ENCODE measurements at places on chromosomes 1 and 21.

- no peak for DNase-seq
Measured at GRCh38 chr1:214709241-214709640, 106.2 kb downstream of the CENPF start.

DNA sequence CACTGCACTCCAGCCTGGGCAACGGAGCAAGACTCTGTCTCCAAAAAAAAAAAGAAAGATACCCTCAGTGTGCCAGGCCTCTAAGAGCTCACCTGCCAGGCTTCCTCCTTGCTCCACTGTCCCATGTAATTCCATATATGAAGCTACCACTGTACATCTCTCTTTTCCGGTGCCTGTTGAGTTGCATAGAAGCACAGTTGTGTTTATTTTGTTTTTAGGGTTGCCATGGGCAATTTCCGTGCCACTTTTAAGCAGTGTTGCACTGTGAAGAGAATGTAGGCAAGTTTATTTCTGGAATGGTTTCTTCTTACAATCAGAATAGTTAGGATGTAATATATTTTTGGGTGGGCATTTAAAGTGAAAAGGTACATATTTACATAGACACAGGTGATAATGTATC lies 23.3 kb downstream of the MR1 start:
- no peak for DNase-seq

DNA sequence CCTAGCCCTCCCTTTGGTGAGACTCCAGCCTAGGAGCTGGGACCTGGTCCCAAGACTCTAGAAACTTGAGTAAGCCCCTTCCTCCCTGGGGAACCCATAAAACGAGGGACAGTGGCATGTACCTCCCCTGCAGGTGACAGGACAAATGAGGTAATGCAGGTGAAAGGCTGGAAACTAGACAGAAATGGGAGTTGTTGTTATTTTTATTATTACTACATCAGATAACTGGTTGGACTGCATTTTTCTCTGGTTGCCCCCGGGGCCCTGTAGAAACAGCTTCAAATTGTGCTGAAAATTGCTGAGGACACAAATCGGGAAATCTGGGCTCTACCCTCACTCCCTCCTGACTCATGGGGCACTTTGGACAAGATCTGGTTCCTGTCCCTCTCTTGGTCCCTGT lies 132.3 kb upstream of the WNT4 start:
- DNase-seq, result no peak

DNA sequence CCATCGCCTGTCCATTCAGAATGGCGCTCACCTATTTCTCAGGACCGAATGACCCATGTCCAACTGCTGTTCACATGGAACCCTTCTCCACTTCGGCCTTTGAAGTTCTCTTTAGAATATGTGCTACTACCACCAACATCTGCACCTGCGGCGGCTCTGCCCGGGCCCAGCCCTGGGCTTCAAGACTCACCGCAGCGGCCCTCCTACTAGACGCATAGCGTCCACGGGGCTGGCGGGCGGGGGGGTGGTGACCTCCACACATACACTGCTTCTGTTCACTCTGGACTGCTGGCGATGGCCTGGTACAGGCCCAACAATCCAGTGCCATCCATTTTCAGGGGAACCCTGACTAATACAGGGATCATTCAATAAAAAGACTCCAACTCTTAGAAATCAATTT lies 394.2 kb downstream of the VAV3 start:
- DNase-seq, result no peak

DNA sequence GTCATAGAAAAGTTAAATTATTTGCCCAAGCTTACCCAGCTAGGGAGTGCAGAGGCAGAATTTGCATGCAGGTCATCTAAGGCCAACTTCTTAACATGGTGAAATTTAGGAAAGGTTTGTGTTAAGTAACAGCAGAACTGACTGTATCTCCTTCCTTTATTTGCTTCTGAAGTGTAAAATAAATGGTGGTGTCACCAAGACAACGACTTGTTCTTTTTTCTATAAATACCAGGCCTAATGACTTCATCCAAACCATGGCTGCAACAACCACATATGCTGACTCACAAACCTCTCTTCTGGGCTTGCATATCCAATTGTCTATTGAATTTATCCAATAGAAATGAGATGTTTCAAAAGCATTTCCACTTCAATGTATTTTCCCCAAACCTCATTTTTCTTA lies 19.1 kb downstream of the COL24A1 start:
- no peak for DNase-seq

- DNase-seq, result no peak
Measured at GRCh38 chr1:248686815-248687214, 15.8 kb downstream of the OR14I1 start.

DNA sequence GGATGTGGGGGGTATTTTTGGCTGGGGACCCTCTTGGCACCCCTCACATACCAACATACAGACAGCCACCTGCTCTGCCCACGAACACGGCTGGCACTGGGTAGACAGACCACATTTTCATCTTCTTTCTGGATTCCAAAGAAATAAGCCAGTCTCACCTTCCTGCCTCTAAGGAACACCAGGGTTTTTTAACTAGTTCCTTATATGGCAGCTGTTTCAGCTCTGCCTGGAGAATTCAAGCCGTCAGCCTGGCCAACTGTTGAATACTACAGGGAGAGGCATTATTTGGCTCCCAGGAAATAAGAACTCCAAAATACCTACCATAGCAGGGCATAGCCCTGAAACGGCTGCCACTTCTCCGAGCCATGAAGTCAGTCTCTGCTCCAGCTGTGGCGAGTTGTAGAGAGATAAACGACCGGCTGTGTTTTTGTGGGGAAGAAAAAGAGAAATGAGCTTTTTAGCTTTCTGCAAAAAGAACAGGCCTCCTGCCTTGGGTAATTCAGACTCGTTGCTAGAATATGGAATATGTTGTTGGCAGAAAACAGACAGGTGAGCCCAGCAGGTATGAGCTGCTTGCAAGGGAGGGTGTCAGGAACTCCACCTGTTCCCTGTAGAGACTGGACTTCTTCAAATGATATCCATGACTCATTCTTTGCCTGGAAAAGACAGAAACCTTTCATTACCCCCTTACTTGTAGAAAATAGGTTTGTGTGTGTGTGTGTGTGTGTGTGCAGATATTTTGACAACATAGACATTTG lies 51.8 kb downstream of the MT1HL1 start:
- DNase-seq, result no peak

GRCh38 chr1:41891199-41891896 lies 27.4 kb downstream of the HIVEP3 start:
- no peak for DNase-seq

GRCh38 chr1:43048601-43049011 lies 89.9 kb upstream of the SLC2A1 start:
- DNase-seq, result no peak

- no peak for DNase-seq
Measured at GRCh38 chr21:43902441-43902840, 37.4 kb downstream of the AGPAT3 start.

- DNase-seq, result no peak
Measured at GRCh38 chr1:9316080-9316444, 23.4 kb downstream of the SPSB1 start.

DNA sequence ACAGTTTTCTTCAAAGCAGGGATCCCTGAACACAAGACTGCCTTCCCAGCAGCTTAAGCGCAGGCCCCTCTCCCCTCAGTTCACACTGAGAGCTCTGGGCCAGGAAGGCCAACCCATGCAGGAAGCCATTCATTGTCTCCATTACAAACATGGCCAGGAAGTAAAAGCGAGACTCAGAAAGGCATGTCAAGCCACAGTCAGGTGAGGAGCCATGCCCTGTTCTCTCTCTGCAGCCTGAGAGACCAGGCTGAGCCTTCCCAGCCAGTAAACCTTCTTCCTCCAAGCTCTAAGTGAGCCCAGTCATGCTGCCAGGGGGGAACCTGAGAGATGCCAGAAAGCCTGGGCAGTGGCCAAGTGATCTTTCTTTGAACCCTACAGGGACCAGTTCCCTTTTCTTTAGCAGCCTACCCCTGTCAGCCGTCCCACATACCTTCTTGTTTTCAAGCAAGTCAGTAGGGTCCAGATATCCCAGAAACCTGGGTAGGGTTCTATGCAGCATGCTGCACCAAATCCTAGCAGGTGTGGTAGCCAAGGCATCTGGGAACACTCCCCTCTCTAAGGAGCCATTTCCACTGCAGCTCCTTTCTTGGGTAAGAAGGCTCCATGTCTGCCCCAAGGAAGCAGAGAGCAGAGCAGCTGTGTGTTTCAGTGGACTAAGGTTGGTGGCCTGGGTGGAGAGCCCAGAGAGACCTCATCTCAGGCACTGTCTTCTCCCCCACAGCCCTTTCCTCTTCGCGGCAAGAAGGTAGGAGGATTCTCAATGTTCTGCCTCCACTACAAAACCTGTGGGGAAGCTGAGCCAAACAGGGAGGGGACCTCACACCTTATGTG lies 977 bp downstream of the TRAF3IP3 start:
- no peak for DNase-seq

GRCh38 chr1:13818926-13819325 lies 118.9 kb downstream of the PRDM2 start:
- DNase-seq, result no peak

- DNase-seq, result no peak
Measured at GRCh38 chr1:223258751-223259198, 105.2 kb downstream of the SUSD4 start.

DNA sequence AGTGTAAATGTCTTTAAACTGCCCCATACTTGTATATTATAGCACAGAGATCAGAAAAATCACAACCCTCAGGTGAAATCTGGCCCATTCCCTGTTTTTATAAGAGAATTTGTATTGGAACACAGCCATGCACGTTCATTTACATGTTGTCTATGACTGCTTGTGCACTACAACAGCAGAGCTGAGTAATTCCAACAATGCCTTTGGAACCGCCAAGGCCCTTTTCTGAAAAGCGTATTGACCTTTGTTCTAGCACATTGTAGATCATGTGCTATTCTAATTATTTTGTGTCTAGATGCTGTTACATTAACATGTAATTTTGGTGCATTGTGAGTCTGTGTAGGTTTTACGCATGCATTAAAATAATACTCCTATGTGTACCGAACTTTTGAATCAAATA lies 339.6 kb downstream of the CHRM3 start:
- DNase-seq, result no peak

GRCh38 chr1:108692724-108693655 lies 880 bp downstream of the PRPF38B start:
- DNase-seq, result peak; percentile 58

DNA sequence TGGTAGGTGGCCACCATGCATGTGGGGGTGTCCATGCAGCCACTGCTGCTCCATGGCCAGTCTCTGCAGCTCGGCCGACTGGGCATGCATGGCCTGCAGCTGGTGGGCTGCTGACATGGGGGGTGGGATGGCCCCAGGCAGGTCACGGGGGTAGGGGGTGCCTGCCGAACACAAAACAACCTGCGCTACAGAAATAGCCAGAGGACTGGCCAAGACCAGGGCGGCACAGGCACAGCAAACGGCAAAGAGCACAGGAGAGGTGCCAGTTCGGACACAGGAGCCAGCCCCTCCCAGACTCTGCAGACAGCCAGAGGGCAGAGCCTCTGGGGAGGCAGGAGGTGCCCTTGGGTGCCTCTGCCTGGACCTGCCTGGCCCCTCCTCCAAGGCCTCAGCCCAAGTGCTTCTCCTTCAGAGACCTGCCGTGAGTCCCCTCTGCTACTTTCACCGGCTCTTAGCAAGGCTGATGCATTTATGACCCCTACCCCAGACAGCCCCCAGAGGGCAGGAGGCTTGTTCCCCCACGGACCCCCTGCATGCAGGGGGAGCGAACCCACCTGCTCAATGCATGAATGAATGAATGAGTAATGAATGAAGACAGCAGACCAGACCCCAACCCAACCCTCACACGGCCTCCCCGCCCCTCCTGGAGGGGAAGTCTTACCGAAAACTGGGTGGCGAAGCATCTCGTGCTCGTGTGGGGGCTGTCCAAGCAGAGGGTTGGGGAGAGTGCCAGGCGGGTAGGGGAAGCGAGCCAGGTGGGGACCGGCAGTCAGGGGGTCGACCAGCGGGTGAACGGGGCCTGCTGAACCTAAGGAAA lies 37.7 kb downstream of the SLC45A1 start:
- DNase-seq, result no peak

- no peak for DNase-seq
Measured at GRCh38 chr21:38645282-38645681, 147.0 kb upstream of the ERG start.

GRCh38 chr1:226523646-226524406 lies 24.7 kb upstream of the STUM start:
- DNase-seq, result no peak

DNA sequence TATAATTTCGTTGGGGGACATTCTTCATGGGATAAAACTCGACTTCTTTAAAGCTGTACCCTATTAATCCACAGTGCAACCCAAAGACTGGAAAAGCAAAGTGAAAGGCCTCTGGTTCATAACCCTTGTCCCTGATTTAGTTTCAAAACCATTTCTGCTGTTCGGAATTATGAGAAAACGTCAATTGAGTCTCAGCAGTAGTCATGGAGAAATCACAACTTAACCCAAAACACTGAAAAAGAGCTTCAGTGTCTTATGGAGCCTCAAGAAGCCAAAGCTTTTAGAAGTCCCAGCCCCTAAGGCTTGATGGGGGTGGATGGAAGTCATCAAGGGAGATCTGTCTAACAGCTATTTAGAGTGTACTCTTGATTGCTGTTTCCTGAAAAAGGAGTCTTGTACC lies 73.5 kb upstream of the VCAM1 start:
- DNase-seq, result no peak

- DNase-seq, result no peak
Measured at GRCh38 chr1:228378873-228379460, 27.7 kb downstream of the TRIM11 start.

DNA sequence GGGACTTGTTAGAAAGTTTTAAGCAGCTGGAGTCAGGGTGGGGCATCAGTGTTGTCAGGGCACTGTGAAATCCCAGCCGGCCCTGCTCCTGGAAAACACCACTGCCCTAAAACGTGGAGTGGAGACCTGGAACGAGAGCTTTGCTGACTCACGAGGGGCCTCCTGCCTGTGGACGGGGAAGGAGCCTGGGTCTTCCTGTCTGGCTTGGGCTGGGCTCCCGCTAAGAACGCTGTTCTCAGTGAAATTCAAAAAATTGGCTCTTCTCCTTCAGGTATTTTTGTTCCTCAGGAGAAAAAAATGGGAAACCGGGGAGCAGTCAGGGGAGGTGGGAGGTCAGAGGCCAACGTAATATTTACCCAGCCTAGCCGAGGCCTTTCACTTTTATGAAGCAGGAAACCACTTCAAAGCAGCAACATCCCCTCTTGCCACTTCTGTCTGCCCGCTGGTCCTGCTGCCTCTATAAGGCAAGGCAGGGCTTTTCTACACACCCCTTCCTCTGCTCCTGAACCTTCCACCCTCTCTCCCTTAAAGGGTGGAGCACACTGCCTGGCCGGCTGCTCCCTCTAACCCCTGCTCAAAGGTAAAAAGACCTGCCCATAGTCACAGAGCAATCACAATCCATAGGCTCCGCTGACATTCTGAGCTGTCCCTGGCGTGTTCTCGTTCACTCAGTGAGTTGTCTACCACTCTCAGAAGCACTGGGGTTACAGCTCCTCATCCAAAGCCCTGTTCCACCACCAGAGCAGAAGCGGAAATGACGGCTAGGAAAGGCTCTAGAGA lies 8.0 kb downstream of the PLXNA2 start:
- DNase-seq, result no peak

DNA sequence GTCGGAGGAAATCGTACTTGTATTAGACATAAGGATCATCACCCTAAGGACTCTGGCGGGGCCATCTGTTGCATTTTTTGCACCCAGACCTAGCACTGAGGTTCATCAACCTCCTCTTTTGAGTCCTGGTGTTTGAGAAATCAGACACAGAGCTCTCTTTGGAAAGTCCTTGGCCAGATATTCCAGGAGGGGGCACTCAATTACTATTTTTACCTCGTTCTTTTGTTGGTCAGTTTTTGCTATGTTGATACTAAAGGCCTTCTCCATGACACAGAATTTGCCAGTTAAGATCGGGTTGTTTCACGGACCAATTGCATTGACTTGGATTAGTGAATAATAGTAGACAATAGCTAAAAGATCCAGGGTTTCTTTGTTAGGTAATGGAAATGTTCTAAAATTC lies 711.2 kb downstream of the KCNT2 start:
- no peak for DNase-seq

- no peak for DNase-seq
Measured at GRCh38 chr1:185376288-185376687, 59.2 kb upstream of the IVNS1ABP start.
